ENCODE measurements at places on chromosomes 12 and 14. TPM values are rescaled to one million over a fixed set of nuclear protein-coding genes. Genes with fewer than 3 reads are reported as not detected.

DNA sequence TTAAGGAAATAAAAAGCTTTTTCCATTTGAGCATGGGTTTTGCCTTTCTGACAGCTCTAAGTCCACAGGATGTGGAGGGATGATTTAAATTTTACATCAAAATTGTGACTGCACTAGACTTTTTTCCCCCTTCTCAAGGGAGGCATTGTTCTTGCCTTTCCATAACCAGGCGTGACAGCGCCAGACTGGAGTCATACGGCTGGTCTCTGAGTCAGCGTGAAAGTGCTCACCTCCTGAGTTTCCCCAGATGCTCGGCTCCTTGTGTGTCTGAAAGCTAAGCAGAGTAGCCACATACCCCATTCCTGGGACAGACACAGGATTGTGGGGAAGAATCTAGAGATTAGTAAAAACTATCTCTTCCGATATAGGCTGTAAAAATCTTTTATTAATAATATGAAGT is 43.1 kb downstream of the SOX5 start:
- DNase-seq, result no peak

The LTBR gene
- polyA plus RNA-seq, result 73.8 TPM

DNA sequence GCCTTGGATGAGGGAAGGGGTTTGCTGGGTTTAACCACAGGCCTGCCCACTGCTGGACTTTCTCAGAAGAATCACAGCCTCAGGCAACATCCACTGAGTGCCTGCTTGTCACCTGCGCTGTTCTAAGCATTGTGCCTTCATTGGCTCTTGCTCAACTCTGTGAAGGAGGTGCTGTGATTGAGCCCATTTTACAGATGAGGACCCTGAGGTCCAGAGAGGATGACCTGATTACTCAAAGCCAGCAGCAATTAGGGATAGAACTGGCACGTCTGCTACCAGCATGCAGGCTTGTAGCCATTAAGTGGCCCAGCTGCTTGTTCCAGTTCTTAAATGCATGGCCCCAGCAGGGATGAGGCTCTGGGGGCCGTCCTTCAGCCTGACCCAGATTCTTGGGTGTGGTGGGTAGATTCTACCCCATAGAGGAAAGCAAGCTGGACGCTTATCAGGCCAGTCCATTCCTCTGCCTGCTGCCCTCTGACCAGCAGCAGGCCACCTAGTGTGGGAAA is 54.6 kb downstream of the ESRRB start:
- no peak for DNase-seq

GRCh38 chr14:20970647-20970982 is 15.3 kb downstream of the RNASE2 start:
- DNase-seq, result no peak

GRCh38 chr12:107660235-107660634 is 25.4 kb upstream of the PWP1 start:
- DNase-seq, result no peak

- no peak for DNase-seq
Measured at GRCh38 chr14:55073856-55074255, 22.4 kb downstream of the MAPK1IP1L start.
